ENCODE measurements at places on chromosomes 11 and 22.

DNA sequence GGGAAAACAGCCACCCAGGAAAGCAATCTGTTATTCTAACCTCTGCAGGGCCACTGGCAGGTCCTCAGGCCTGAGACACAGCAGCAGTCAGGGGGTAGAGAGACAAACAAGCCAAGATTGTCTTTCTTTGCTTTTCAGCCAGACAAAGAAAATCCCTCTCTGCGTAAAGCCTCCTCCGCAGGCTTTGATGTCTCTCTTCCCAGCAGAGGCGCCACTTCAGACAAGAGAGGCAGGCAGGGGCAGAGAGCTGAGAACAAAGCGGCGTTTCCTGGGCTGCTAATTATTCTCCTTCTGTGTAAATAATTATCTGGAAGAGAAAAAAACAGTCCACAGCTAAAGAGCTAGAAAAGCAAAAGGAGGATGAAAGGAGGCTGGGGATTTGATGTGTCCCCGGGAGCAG lies 102.7 kb upstream of the SEZ6L start:
- no peak for DNase-seq

- no peak for DNase-seq
These were observed 22.9 kb upstream of the CHRM4 start for GRCh38 chr11:46414466-46414796.

DNA sequence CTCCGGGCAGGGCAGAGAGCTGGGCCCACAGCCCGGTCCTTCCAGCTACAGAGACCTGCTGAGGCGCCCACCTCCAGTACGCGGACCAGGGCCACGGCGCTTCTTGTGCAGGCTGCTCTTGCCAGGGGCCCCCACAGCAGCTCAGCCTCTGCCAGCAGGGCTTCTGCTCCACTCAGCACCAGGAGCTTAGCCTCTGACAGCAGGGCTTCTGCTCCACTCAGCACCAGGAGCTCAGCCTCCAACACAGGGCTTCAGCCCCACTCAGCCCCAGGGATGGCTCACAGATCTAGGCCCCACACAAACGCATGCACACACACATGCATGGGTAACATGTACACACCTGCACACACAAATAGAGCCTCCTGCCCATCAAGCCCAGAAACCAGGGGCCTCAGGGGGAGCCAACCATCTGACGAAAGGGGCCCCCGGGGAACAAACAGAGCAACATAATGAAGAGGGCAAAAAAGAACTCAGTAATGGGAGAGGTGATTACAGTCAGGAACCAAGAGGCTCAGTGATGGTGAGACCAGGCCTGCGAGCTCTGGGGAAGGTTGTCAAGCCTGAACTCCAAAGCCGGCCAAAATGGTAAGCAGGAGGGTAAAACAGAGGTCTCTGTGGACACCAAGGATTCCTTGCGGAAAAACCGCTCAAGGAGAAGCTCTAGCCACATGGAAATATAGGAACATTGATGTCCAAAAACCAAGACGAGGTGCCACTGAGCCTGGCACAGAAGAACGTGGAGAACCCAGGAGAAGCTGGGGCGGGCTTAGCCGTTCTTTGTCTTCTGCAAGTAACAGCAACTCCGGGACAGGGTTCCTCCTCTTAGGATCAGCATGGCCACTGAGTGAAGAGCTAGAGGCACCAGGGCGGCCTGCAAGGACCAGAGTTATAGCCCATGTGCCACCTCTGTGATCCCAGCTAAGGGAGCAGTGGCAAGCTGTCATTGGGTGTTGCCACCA lies 46.5 kb downstream of the GNB1L start:
- no peak for DNase-seq

DNA sequence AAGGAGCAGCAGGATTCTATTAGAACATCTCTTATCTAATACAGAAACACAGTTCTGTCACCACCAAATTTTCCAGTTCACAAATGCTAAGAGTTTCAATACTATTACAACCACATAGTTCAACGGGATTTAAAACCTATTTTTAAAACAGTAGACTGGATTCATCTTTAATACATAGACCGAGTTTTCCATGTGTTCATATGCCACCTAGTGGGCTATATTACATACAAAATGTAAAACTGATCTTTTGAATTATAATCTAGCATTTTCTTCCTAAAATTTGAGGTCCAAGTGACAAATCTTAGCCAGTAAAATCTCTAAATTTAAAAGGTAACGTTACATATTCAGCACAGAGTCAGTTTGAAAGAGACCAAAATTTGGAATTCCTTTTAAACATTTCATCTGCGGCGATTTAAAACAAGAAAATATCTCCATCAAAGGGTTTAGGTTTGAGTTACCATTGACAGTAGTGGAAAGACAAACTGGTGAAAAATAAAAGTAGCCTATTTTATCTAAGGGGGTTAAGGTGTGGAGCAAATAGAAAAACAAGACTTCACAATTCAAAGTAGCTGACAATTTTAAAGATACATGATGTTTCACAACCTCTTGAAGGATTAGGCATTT lies 269.3 kb upstream of the MPPED2 start:
- peak; percentile 44 for DNase-seq

DNA sequence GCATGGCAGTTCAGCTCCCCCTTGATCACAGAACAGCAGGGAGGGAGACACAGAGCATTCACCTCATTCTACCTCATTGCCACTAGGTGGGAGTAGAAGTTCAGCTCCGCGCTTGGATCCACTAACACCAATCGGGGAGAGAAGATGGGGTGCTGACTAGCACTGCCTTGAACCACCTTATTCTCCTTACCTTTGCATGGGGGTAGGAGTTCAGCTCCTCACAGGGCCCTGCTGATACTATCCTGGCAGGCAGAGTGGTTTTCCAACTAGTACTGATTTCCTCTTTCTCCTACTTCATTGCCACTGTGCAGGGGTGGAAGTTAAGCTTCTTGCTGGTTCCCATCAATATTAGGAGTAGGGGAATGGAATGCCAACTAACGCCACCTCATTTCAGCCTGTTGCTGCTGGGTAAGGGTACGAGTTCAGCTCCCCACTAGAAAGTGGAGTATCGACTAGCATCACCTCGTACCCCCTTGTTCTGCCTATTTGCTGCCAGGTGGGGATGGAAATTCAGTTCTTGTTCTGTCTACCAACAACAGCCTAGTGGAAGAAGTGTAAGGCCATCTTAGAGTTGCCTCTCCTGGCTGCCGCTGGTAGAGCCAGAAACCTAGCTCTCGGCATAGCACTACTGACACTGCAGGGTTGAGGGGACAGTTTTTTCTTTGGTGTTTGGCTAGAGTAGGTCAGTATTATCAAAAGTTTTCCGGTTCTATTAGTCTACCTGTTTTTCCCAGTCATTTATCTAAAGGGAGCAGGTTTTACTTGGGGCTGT lies 550.9 kb upstream of the CCDC90B start:
- peak; percentile 74 for DNase-seq

DNA sequence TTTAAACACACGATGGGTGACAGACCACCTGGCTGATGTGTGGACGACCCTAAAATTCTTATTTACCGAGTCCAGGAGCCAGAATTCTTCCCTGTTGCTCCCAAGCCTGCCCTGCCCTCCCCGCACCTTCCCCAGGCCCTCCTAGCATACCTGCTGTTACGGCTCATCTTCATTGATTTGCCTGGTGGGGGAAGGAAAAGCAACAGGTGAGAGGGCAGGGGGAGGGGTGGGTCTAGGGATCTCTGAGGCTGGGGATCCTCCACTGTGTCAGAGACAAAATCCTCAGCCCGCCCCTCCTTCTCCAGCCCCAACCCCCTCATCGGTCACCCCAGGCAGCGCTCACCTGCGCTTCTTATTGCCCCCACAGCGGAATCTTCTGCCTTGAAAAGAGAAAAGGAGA lies 4.0 kb downstream of the FXYD2 start:
- DNase-seq = no peak

- DNase-seq = peak; percentile 24
These were observed 52.3 kb downstream of the SIK3 start for GRCh38 chr11:117045956-117046355.

- DNase-seq = no peak
These were observed 13.3 kb downstream of the MYRF start for GRCh38 chr11:61765550-61766253.

- no peak for DNase-seq
These were observed 32.7 kb upstream of the CD82 start for GRCh38 chr11:44532809-44533208.

GRCh38 chr11:11215058-11215815 lies 137.8 kb downstream of the CSNK2A3 start:
- DNase-seq = no peak

GRCh38 chr22:25148149-25148691 lies 51.4 kb upstream of the CRYBB3 start:
- no peak for DNase-seq

DNA sequence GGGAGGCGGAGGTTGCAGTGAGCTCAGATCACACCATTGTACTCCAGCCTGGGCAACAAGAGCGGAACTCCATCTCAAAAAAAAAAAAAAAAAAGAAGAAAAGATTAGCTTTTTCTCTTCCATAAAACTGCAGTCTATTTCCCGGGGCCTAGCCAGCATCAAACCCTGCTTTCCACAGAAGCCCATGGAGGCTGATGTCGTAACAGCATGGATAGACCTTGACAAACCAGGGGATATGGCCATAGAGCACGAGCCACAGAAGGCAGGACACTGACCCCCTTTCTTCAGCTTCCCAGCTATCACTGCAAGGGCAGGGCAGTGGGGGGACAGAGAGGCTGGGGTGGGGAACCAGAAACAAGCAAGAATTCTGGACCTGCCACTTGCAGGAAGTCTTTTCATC lies 21.5 kb downstream of the HPS4 start:
- DNase-seq = no peak

GRCh38 chr11:18907391-18907790 lies 31.8 kb downstream of the MRGPRX1 start:
- DNase-seq = no peak

- peak; percentile 78 for DNase-seq
These were observed at the start of gene PRSS23 for GRCh38 chr11:86800076-86800959. Gene PRSS23, plus strand, starts transcription at chr11:86800542. Its CDS starts 7,102 bp downstream, at chr11:86807644.

GRCh38 chr11:44625759-44626523 lies 60.5 kb downstream of the CD82 start:
- DNase-seq = no peak

- DNase-seq = peak; percentile 31
These were observed 13.1 kb upstream of the LYVE1 start for GRCh38 chr11:10581481-10582019.

DNA sequence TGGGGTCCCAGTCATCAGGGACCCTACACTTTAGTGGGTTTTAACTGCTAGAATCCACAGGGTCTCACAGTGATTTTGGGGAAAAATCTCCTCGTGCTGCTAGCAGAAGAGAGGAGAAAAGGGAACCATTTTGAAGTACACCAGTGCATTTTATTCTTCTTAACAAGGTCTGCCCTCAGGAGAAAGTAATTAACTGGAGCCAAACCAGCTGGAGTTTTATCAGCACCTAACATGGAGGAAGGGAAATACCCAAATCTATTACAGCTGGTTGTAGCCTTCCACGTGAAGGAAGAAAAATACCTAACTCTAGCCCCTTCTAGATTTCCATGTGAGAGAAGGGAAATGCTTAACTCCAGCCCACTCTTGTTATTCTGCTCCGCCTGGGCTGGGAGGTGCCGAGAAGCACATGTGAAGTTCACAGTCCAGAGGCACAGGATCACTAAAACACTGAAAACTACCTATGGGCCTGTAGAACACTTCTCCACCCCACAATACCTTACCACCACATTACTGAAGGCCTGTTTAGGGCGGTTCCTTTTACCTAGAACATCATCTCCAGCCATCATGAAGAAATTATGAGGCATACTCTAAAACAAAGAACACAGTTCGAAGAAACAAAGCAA lies 31.3 kb upstream of the TEAD1 start:
- no peak for DNase-seq

- no peak for DNase-seq
These were observed 7.9 kb upstream of the C1QTNF6 start for GRCh38 chr22:37195921-37196320.

DNA sequence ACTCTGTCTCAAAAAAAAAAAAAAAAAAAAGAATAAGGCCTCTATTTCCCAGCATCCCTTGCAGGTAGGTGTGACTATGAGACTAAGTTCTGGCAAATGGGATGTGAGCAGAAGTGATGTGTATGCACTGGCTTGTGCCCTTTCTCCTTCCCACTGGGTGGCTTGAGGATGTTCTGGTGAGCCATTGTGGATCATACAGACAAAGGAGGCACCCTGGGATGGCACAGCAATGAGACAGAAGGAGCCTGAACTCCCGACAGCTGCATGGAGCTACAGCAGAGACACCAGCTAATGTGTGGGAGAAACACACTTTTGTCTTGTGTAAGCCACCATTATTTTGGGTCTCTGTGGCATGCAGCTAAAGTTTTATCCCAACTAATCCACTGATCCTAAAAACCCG lies 10.6 kb upstream of the SORL1 start:
- no peak for DNase-seq

DNA sequence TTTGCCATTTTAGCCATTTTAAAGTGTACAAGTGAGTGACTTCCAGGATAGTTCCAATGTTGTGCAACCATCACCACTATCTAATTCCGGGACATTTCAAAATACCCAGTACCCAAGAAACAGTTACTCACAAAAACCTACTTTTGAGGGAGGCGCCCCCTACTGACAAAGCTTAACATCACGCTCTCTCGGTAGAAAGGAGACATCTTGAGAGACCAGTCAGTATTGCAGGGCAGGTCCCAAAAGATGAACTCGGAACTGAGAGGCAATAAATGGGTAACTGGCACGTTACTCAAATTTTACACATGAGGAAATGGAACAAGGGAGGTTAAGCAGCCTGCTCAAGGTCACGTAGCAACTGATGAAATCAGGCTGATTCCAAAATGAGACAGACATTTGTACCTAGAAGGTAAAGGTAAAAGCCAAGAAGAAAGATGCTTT lies 50.0 kb upstream of the POU2AF1 start:
- peak; percentile 53 for DNase-seq

DNA sequence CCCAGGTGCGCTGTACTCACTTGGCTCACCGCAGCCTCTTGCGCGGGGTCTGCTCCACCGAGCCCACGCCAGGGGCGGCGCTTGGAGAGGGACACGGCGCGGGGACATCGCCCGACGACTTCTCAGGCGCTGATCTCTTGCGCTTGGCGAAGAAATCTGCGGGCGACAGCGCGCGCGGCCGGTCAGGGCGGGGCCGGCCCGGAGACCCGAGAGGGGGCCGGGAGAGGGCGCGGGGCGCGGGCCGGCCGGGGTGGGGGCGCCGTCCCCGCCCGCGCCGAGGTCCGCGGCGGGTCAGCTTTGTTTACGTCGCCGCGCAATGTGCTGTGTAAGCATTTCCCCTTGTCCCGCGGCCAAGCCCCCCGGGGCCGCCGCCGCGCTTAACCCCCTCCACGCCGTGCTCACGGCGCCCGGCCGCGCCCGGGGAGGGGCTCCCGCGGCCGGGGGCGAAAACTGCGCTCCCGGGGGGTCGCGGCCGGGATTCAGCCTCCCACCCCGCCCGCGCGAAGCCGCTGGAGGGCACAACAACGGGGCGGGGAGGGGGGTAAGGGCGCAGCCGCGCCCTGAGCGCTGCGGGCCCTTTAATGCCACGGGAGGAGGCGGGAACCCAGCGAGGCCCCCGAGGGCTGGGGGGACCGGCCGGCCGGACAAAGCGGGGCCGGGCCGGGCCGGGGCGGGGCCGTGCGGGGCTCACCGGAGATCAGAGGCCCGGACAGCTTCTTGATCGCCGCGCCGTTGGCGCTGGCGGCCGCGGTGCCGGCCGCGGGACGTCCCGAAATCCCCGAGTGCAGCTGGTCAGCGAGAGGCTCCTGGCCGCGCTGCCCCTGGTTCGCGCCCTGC lies 1.4 kb downstream of the CDKN1C start:
- peak; percentile 61 for DNase-seq

- no peak for DNase-seq
These were observed 165.0 kb upstream of the TRPC6 start for GRCh38 chr11:101748572-101749344.
